ENCODE measurements at places on chromosomes 16 and 17. TPM values are rescaled to one million over a fixed set of nuclear protein-coding genes. Genes with fewer than 3 reads are reported as not detected.
A peak's percentile ranks its signal among the peaks of the same experiment; 100 is the strongest.

The RAD51C gene
- 20.2 TPM for total RNA-seq

The KRT35 gene
- total RNA-seq, result not detected

- no peaks in the 10 kb centered on the region for H3K27me3 ChIP-seq
- H3K4me3 ChIP-seq, result no peak overlapping the region
- DNase-seq, result no peak
- peaks cover 16% of the 10 kb centered on the region for H3K4me1 ChIP-seq
- peak overlapping the region; percentile 41 for H3K27ac ChIP-seq
Measured at GRCh38 chr16:85195900-85196772, 83.9 kb upstream of the CIBAR2 start.

The EPN3 gene
- total RNA-seq, result 5.0 TPM

DNA sequence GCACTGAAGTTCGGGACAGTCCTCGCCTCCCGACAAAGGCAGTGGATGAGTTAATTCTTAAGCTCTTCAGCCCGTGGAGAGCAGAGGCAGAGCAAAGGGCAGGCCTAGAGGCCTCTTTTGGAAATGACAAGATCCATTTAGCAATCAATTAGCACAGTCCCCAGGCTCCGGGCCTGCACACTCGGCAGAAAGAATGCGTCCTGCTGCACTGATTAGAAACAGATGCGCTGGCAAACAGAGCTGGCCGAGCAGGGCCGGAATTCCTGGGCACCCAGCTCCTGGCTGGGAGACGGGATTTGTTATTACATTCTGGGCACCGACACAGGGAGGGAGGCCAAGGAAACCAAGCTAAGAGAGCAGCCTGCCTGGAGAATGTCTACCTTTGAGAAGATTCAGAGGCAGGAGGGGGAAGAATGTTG, 162.9 kb downstream of the COPRS start:
- DNase-seq, result peak; percentile 55
- no peak overlapping the region for H3K27ac ChIP-seq
- H3K36me3 ChIP-seq, result no peaks in the 10 kb centered on the region
- no peaks in the 10 kb centered on the region for H3K27me3 ChIP-seq
- no peak overlapping the region for H3K4me3 ChIP-seq

The C17orf67 gene
- total RNA-seq, result 2.0 TPM

The CTF1 gene
- total RNA-seq, result 7.3 TPM

DNA sequence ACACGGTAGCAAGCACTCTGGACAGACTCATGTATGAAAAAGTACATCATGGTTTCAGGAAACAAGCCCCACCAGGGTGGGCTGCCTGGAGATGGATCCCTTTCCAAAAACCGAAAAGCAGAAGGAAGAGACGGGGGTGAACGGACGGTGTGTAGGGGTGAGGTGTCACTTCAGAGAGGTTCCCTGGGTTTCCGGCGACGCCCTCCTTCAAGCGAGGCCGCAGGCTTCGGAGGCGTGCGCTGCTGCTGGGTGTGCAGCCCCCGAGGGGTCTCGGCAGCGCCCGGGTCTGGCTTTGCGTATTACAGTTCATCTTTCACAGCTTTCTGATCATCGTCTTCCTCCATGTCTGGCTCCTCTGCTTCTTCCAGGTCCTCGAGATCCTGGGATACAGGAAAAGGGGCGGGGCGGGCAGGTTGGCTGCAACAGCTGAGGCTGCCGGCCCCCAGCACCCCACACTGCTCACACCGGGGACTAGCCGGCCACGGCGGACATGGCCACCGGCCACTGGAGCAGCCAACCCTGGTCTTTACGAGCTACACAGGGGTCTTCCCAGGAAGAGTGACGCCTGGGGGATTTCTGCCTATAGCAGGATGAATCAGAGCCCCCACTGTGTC, 9.0 kb upstream of the PPP1R27 start:
- H3K36me3 ChIP-seq, result peaks cover 37% of the 10 kb centered on the region
- H3K4me1 ChIP-seq, result no peaks in the 10 kb centered on the region
- H3K27ac ChIP-seq, result no peak overlapping the region
- no peak for DNase-seq
- no peak overlapping the region for H3K4me3 ChIP-seq

- H3K27me3 ChIP-seq, result peaks cover 5% of the 10 kb centered on the region
- H3K4me1 ChIP-seq, result peaks cover 31% of the 10 kb centered on the region
- H3K27ac ChIP-seq, result no peak overlapping the region
- no peak for DNase-seq
Measured at GRCh38 chr17:4501295-4501949, 2.7 kb downstream of the SPNS2 start.

The PRR15L gene
- 105 TPM for total RNA-seq

DNA sequence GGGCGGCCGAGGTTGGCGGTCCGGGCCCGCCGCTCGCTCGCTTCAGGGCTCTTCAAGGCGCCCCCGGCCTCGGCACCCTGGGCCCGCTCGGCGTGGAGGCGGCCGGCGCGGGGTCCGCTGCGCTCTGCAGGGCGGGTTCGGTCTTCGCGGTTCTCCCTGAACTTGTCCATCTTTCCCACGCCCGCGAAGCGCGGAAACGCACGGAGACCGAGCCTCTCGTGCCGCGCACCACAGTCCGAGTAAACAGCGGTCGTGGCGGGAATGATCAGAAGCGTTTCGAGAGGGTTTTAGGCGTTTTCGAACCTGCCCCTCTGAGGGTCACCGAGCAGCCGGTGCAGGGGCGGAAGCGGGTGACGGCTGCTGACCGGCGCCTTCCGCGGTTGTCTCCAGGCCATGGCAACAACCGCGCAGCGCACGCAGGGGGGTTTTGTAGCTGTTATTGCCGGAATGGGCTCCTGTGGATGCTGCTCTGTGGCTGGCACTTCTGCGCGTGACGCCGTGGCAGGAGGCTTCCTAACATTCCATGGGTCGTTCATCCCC, 414 bp downstream of the NARF start:
- peak overlapping the region; percentile 66 for H3K4me3 ChIP-seq
- H3K27me3 ChIP-seq, result no peaks in the 10 kb centered on the region
- DNase-seq, result peak; percentile 86
- peaks cover 4% of the 10 kb centered on the region for H3K4me1 ChIP-seq

- no peaks in the 10 kb centered on the region for H3K4me1 ChIP-seq
- H3K36me3 ChIP-seq, result no peaks in the 10 kb centered on the region
- H3K27ac ChIP-seq, result no peak overlapping the region
- H3K27me3 ChIP-seq, result no peaks in the 10 kb centered on the region
- DNase-seq, result no peak
Measured at GRCh38 chr16:54620197-54620596, 310.5 kb upstream of the IRX5 start.

The MMP28 gene
- total RNA-seq, result 4.5 TPM

GRCh38 chr17:80031691-80032430, 3.8 kb downstream of the TBC1D16 start:
- no peaks in the 10 kb centered on the region for H3K27me3 ChIP-seq
- no peaks in the 10 kb centered on the region for H3K36me3 ChIP-seq
- H3K4me1 ChIP-seq, result peaks cover 23% of the 10 kb centered on the region

GRCh38 chr17:16415031-16415924, at the start of gene TRPV2:
TSS of gene TRPV2 (plus strand) at chr17:16415571. CDS start at chr17:16417669, 2,098 bp downstream.
- H3K36me3 ChIP-seq, result no peaks in the 10 kb centered on the region
- H3K27ac ChIP-seq, result peak within 1 kb of the TSS; percentile 91
- peak; percentile 27 for DNase-seq
- no peaks in the 10 kb centered on the region for H3K27me3 ChIP-seq

DNA sequence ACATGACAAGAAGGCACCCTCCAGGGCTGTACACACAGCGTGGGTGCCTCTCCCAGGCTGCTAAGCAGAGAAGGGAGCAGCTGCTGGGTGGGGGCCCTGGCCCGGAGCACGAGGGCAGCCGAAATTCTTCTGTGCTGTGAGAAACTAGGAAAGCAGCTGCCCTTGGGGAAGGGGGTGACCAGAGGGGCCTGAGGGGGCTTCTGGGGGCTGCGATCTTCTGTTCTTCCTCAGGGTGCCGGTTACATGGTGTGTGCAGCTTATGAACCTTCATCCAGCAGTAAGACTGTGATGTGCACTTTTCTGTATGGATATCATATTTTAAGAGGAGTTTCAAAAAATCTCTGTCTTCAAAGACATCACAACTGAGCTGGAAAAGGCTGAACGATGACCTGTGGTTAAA, 43.2 kb upstream of the METRNL start:
- H3K27me3 ChIP-seq, result no peaks in the 10 kb centered on the region
- no peak overlapping the region for H3K4me3 ChIP-seq
- no peak for DNase-seq
- H3K36me3 ChIP-seq, result no peaks in the 10 kb centered on the region
- no peak overlapping the region for H3K27ac ChIP-seq

DNA sequence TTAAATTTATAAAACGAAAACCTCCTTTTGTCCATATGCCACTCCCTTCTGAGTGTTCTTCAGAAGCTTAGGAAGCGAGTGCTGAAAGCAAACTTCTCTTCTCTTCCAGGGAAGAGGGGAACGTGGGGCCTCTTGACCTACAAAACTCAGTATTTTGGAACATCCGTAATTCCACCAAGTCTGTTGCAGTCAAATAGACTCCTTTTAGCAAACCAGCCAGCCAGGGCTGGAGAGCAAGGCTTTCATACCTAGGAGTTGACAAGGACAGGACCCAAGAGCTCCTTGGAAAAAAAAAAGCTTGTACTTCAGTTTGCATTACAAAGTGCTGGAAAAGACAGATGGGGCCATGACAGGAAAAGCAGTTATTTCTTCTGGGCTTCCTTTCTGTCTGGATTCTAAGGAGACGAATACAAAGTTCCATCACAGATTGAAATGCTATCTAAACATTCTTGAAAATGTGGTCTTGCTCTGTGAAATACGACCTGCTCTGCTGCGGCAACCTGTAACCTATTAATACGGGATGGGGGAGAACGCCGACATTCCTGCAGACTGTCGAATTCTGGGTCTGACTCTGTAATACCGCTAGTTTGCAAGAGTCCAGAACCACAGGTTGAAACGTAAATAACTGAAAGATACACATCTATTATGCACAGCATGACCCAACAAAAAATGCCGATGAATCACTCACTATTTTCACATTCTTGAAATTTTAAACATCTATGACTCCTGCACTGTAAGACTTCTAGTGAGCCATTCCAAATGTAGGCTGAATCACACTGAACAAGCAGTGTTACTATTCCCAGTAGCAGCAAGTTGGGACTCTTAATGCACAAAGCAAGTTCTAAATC, 20.6 kb downstream of the VPS53 start:
- no peak overlapping the region for H3K27ac ChIP-seq
- no peaks in the 10 kb centered on the region for H3K4me1 ChIP-seq
- no peak overlapping the region for H3K4me3 ChIP-seq

- no peaks in the 10 kb centered on the region for H3K4me1 ChIP-seq
- no peak overlapping the region for H3K27ac ChIP-seq
- no peak overlapping the region for H3K4me3 ChIP-seq
- no peak for DNase-seq
Measured at GRCh38 chr17:75356260-75356937, 49.1 kb downstream of the GRB2 start.

The BCL6B gene
- 33.3 TPM for total RNA-seq

GRCh38 chr16:69179328-69180010, 7.5 kb upstream of the SNTB2 start:
- no peaks in the 10 kb centered on the region for H3K27me3 ChIP-seq
- peak overlapping the region; percentile 60 for H3K27ac ChIP-seq
- no peaks in the 10 kb centered on the region for H3K4me1 ChIP-seq
- peak; percentile 62 for DNase-seq

DNA sequence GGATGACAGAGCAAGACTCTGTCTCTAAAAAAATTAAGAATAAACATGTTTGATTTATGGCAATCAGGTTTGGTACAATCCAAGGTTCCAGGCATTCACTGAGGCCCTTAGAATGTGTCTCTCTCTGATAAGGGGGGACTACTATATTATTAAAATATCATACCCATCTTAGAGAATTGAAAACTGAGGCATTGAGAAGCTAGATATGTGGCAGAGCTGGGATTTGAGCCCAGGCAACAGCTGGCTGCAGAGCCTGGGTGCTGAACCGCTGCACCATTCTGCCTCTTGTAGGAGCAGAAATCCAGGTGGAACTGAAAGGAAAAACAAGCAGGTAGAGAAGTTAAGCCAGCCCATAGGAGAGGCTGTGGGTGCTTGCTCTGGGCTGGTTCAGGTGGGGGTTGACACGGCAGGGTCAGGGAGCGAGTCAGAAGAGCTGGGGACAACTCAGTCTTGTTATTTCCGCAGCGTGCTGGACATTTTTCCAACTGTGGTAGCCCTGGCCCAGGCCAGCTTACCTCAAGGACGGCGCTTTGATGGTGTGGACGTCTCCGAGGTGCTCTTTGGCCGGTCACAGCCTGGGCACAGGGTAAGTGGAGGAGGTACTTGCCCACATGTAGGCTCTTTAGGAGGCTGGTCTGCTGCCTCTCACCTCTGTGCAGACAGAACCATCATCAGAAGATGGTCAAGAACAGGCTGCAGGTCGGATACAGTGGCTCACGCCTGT, 62.5 kb downstream of the WIPI1 start:
- no peak for DNase-seq
- no peaks in the 10 kb centered on the region for H3K27me3 ChIP-seq
- H3K27ac ChIP-seq, result no peak overlapping the region
- no peaks in the 10 kb centered on the region for H3K4me1 ChIP-seq
- H3K4me3 ChIP-seq, result no peak overlapping the region

The SMYD4 gene
- 12.2 TPM for total RNA-seq

The SLC2A4 gene
- 4.2 TPM for total RNA-seq

The TBC1D3H gene
- total RNA-seq, result not detected

DNA sequence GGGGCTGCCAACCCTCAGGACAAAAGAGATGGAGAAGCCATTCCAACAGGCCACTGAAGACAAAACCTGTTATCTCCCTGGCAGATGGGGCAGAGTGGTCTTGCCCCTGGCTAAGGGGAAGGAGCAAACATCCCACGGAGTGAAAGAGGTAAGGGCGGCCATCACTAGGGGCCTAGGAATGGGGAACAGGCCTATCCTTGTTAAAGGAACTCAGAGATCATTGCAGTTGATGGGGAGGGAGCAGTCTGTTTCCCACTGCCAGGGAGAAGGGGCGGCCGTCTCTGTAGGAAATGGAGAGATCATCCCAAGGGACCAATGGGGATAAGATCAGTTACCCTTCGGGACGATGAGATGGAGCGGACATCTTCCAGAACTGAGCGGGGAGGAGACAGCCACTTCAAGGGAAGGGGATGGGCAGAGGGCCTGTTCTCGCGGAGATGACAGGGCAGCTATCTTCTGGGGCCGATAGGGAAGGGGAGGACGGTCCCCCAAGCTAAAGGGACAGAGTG, 581 bp upstream of the TMEM208 start:
- H3K4me3 ChIP-seq, result peak overlapping the region; percentile 100
- H3K27me3 ChIP-seq, result no peaks in the 10 kb centered on the region
- no peak for DNase-seq
- peak overlapping the region; percentile 85 for H3K27ac ChIP-seq
- H3K36me3 ChIP-seq, result peaks cover 26% of the 10 kb centered on the region

DNA sequence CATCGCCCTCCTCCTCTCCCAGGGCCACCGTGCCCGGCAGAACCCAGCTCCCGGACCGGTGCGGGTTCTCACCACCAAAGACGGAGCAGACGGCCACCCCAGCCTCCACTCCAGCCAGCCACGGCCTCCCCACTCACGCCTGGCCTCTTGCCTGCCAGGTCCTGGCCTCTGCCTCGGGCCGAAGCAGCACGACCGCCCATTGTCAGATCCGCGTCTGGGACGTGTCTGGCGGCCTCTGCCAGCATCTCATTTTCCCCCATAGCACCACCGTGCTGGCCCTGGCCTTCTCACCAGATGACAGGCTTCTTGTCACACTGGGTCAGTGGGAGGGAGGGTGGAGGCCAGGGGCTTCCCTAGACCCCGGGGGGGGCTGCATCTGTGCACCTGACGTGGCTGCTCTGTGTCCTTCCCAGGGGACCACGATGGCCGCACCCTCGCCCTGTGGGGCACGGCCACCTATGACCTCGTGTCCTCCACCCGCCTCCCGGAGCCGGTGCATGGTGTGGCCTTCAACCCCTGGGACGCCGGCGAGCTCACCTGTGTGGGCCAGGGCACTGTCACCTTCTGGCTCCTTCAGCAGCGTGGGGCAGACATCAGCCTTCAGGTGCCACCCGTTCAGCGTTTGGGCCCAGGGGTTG, 6.6 kb upstream of the RHOT2 start:
- no peak for DNase-seq
- no peaks in the 10 kb centered on the region for H3K27me3 ChIP-seq
- no peak overlapping the region for H3K4me3 ChIP-seq
- H3K4me1 ChIP-seq, result no peaks in the 10 kb centered on the region
- no peaks in the 10 kb centered on the region for H3K36me3 ChIP-seq
- H3K27ac ChIP-seq, result peak overlapping the region; percentile 13

All from kidney (tissue), 22 donors.